ENCODE measurements at places on chromosomes 11 and 22.

DNA sequence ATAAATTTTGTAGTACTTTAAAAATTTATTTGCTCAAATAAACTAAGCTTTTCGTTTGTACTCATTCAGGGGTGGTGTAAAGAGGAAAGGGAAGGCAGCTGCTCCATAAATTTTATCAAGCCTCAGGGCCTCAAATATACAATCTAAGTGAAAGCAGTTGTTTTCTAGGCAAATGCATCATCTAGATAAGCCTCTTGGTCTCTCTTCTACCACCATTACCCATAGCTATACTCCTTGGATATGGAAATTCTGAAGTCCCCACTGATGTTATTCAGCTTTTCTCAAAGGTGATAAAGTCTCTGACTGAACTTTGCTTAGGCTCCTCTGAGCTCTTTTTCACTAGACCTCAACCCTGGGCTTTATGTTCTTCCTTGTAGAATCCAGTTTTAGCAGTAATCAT is 1313.1 kb downstream of the JRKL start:
- DNase-seq: no peak

DNA sequence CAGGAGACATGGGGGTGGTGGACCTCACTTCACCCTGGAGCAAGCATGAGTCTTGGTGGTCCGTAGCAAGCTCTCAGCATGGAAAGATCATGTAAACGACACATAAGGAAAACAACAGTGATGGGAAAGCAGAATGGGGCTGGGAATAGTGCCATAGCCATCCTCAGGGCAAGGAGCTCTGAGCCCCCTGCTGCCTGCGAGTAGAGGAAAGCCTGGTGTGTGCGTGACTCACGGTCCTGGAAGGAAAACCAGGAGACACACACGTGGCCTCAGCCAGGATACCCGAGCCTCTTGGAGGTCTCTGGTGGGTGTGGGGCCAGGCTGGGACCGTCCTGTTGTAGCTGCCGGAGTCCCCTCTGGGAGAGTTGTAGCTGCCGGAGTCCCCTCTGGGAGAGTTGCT is 12.4 kb downstream of the SHANK3 start:
- no peak for DNase-seq

DNA sequence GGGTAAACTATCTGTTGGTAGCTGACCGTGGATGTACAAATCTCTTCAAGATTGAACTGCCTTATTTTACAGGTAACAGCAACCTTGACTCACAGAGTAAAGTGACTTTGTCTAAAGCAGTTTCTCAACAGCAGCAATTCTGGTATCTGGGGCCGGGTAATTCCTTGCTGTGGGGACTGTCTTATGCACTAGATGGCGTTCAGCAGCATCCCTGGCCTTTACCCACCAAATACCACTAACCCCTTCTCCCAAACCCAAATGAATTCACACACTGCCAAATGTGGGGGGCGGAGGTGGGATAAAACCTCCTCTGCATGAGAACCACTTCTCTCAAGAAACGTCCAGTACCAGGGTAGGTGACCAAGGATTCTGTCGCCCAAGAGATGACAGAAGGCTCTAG is 1.7 kb upstream of the INCENP start:
- no peak for DNase-seq

- no peak for DNase-seq
Measured at GRCh38 chr11:43736502-43737200, 56.1 kb downstream of the HSD17B12 start.

GRCh38 chr11:24515632-24516031 is 18.8 kb downstream of the LUZP2 start:
- DNase-seq: no peak

GRCh38 chr11:4181782-4182721 is 87.5 kb downstream of the RRM1 start:
- no peak for DNase-seq

DNA sequence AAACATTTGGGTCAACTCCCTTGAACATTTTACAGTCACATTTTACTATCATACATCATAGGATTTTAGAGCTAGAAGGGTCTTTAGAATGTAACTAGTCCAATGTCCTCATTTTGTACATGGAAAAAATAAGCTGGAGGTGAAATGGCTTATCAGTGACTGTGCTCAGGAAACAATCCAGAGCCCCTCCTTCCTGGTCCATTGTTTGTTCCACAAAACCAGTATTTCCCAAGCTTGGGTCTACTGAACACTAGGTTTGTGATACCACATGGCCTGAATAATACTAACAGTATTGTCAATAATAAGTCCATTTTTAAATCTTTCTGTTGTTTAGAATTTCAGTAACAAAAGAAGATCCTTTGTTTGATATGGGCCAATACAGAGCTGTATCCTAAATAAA is 27.1 kb downstream of the PDGFD start:
- DNase-seq: no peak

GRCh38 chr11:14148653-14149273 is 186.2 kb downstream of the SPON1 start:
- DNase-seq: no peak

GRCh38 chr11:91664521-91664920 is 560.1 kb upstream of the FAT3 start:
- DNase-seq: no peak

GRCh38 chr22:50056214-50056972 is 1.7 kb downstream of the TTLL8 start:
- no peak for DNase-seq

GRCh38 chr11:103420593-103420992 is 311.4 kb downstream of the DYNC2H1 start:
- DNase-seq: no peak

Measured in gastrocnemius medialis (tissue), 4 donors.